ENCODE measurements at places on chromosomes 6 and 20. TPM values are rescaled to one million over a fixed set of nuclear protein-coding genes. Genes with fewer than 3 reads are reported as not detected.

DNA sequence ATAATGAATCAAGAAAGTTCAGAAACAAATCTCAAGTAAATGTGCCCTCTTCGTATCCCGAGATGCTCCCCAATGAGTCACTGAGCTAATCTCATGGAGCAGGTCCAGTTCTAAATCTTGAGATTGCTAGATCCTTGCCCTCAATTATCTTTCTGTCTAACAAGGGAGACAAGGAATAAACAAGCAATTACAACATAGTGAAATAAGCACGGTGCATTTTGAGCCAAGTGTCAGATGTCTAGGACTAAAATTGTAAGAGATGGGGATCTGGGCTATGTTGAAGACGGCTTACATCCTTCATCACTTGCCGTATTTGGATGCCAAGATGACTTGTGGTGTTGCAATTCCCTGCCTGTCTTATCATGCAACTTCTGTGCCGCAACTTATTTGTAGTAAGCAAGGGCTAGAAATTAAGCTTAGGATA, 56.5 kb upstream of the ADGRF1 start:
- DNase-seq = no peak

TCP11 gene
- 0.43 TPM for total RNA-seq

- DNase-seq = no peak
These were observed 92.5 kb upstream of the CCDC167 start for GRCh38 chr6:37592085-37592698.

OPRM1 gene
- total RNA-seq = not detected

DNA sequence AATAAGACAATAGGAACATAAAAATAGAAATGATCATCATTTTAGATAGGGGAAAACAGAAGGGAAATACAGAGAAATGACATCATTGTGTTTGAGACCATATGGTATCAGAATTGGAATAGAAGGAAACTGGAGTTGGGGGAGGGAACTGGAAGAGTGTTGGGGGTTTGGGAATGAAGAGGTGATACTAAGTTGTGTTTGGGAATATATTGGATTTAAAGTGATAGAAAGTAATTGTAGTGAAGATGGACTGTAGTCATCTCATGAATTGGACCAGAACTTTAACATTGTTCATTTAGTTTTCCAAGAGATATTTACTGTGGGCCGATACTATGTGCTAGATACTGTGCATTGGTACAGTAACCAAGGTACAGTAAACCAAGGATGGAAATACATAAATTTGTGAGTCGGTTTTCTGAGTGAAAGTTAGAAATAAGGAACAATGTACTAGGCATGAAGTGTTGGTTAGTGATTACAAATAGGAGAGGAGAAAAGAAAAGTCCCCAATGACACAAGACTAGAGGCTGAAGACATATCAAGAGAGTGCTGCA, 32.3 kb downstream of the KCNQ5 start:
- no peak for DNase-seq

- DNase-seq = no peak
These were observed 76.5 kb upstream of the TMEM170B start for GRCh38 chr6:11460837-11461661.

DNA sequence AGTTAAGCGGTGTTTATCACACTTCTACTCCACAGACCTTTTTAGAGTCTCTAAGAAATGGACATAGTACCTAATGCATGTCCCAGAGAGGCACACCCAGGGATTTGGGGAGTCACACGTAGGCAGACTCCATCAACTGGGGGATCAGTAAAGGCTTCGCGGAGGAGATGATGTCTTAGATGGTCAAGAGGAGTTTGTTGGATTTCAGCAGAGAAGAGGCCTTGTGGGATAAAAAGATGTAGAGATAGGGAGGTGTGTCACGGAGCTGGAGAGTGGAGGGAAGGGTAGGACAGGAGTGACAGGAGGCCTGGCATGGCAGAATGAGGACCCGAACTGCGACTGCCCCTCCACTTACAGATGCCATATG, 9.1 kb downstream of the DYNLRB1 start:
- no peak for DNase-seq

PHACTR3 gene
- not detected for total RNA-seq

CCM2L gene
- 38.6 TPM for total RNA-seq

KCTD20 gene
- total RNA-seq = 71.5 TPM

RWDD2A gene
- 3.5 TPM for total RNA-seq

PERP gene
- total RNA-seq = 14.5 TPM

DNA sequence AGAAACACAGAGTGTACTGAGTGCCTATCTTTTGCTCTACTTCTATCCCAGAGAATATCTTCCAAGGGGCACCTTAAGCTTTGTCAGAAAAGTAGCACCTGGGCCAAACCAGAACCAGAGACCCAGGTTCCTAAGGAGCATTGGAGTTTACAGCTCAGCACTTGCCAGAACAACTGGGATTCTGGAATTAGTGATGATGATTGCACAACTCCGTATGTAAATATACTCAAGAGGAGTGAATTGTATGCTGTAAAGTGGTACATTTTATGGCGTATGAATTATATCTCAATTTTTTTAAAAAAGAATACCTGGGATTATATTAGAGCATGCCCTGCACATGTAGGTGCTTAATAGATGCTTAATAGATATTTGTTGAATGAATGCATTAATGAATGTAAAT, 36.2 kb upstream of the EPB41L1 start:
- DNase-seq = no peak

TRAPPC3L gene
- total RNA-seq = not detected

DNA sequence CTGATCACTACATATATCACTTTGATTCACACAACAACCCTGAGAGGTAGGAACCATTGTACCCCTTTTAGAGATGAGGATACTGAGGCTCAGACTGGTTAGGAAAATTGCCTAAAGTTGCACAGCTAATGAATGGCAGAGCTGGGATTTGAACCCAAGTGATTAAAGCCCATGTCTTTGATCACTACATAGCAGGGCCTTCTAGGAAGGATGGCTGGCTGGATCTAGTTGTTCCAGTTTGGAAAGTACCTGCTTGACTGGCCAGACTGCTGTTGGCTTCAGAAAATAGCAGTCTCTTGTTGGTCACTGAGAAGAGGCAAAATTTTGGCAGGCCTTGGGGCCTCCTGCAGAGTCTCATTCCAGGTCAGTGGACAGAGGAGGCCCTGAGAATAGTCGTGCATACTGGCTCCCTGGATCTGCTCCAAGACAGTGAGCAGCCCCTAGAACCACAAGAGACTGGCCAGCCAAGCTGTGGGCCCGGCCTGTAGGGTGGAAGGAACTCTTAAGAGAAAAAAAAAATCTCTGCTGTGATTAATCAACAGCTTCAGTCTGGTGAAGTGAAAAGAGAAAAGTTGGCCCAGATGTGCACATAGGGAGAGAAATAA, 17.5 kb downstream of the PPARD start:
- no peak for DNase-seq

DNA sequence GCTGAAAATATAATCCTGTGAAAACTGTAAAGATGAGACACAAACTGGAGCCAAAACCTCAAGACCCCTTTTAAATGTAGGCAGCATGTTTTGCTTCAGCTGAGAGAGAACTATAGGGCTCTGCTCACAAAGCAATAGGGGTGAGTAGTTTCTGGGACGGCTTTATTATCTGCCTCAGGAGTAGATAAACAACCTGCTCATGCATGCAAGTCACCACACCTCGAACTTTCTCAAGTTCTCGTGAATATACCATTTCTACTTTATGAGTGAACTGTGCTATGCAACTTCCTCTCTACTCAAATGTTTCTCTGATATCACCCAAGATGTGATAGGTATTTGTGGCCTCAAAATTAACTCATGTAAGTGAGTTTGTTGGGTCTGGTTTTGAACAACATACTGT, 7.5 kb upstream of the OOEP start:
- DNase-seq = no peak

DNA sequence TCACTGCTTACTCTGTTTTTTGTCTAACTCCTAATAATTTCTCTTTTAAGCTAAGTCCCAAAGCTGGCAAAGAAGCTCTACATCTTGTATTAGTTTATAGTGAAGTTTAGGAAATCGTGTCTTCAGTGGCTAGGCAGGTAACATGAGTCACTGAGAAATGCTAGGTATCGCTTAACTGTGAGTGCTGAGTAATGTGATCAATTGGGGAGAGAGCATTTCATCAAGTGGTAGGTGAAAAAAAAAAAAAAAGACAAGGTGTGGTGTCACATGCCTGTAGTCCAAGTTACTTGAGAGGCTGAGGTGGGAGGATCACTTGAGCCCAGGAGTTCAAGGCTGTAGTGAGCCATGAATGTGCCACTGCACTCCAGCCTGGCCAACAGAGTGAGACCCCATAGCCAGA, 125.3 kb downstream of the FAM83B start:
- no peak for DNase-seq

GRCh38 chr6:21885111-21885510, 291.6 kb downstream of the SOX4 start:
- DNase-seq = no peak

DNA sequence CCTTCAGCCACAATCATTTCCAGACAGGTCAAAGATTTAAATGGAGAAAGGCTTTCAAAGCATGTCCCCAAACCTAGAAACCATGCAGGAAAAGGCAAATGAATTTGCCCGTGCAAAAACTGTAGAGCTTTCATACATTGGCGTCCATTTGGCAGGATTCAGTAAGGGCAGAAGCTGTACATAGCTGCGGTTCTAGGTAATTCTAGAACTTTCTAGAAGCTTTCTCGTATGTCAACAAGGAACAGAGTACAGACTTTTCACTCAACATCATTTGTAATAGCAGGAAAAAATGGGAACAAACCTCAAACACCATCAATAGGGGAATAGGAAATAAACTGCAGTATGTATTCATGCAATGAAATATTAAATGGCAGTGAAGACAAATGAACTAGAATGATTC, 11.1 kb upstream of the MAPK13 start:
- DNase-seq = no peak

MYLK2 gene
- total RNA-seq = not detected

DNA sequence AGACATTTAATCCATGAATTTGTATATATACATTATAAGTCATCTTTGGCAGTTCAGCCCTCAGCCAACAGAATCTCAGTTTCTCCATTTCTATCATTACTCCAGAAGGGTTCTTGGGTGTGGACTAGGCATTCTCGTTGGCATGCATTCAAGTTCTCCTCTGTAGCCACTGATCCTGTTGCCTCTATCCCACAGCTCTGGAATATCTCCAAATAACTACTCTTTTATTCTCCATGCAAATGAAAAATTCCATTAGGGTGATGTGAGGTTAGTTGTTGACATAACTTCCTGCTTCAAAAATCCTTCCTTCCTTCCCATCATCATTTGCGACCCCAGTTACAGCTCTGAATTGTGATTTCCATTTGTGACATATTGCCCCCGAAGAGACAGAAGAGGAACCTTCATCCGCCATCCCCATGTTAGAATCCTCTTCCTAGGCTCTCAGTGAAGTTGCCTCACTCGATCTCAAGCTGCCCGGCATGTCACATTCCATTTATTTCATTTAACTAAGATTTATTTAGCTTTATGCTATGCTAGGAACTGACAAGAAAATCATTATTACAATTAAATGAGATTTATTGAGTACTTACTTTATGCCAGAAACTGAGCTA, 93.7 kb upstream of the EDN1 start:
- no peak for DNase-seq

- peak; percentile 19 for DNase-seq
These were observed 16.0 kb downstream of the FOXO3 start for GRCh38 chr6:108576709-108577108.

LTB gene
- not detected for total RNA-seq

GRCh38 chr20:2694008-2694471, 1.5 kb downstream of the EBF4 start:
- peak; percentile 59 for DNase-seq

DNA sequence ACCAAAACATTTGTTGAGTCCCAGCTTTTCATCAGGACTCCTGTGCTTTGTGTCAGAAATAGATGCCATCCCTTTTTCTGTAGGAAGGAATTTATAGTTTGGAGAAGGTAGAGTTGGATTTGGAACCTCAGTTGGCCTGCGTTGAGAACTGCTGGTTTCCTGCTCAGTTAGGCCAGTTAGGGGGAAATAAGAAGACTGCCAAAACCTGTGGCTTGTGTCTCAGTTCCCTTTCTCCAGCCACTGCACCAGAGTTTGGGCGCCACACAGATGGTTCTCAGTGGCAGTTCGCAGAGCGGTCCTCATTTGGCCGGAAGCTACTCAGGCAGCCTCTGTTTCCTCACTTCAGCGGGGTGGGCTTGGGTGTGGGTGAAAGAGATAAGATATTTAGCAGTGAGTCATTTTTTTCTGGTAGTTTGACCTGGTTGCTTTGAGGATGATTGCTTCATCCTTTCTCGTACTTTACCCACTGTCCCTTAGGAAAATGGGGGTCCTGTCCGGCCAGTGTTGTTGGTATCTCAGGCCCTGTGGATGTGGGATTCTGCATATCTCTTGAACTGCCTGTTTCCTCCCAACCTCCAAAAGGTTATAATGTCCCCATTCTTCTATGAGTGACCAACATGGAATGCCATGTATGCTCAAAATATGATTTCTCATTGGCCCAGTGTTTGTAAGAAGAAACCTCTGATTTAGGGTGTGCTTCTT, 53.7 kb downstream of the JARID2 start:
- DNase-seq = no peak

MROH8 gene
- not detected for total RNA-seq

DNA sequence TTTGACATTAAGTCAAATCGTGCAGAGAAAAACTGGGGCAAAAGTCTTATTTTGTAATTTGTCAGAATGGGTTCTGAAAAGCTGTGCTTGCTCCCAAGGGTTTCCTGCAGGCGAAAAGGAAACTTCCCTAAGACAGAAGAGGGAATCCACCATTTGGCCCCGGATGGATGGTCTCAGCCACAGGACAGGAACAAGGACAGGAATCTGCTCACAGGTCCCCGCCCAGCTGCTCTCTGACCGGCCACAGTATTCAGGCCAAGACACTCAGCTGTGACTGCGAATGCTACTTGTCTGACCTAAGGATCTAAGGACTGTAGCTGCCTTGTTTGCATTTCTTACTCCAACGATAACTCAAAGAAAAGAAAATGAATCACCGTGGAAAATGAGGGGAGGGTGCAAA, 197.0 kb downstream of the BMP7 start:
- DNase-seq = no peak

CTCFL gene
- not detected for total RNA-seq

- DNase-seq = no peak
These were observed 170.7 kb downstream of the SMOC2 start for GRCh38 chr6:168611691-168612090.

DNA sequence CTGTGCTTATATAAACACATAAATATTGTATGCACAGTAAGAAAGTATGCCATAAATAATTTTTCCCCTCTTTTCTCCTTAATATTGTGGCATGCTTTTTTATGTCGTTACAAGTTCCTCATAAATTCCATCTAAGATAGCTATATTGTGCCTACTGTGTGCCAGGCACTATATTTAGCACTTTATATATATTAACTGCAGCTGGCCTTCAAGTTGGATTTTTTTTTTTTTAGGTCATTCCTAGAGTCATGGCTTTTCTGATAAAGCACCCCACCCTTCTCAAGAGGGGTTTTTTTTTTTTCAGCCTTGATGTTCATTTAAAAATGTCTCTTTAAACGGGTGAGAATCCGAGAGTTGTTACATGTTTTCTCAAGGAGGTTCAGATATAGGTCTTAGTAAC, 42.8 kb upstream of the RNF8 start:
- DNase-seq = no peak

- DNase-seq = no peak
These were observed 136.5 kb upstream of the PDE10A start for GRCh38 chr6:165799391-165800153.

- no peak for DNase-seq
These were observed at the start of gene COL19A1 for GRCh38 chr6:69866351-69866769. TSS of gene COL19A1 (plus strand) at chr6:69866556. CDS start at chr6:69879568, 13,012 bp downstream.

- no peak for DNase-seq
These were observed 136.3 kb upstream of the SLC22A23 start for GRCh38 chr6:3593161-3593560.

GRCh38 chr6:35723587-35723986, 13.2 kb upstream of the ARMC12 start:
- no peak for DNase-seq

GRCh38 chr20:33062825-33063149, 9.1 kb downstream of the BPIFB3 start:
- no peak for DNase-seq

Measured in ascending aorta (tissue), 2 donors.